ENCODE measurements at places on chromosomes 5 and 9.

DNA sequence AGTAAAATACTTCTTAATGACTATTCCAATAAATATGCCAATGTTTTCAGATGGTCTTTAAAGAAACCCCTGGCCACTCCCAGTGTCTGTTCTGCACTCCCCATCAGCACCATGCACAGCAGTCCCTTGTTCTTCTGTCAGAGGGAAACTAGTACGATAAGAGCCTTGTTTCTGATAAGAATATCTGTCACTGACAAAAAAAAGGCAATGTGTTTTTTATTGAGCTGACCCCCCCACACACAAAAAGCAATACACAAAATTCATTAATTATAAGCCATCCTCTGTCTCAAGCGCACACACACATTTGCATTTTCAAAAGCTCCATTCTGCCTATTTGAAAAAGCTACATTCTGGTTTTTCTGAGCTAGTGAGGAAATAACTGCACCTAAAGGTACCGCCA lies 119.1 kb downstream of the ENC1 start:
- H3K27ac ChIP-seq = no peak overlapping the region
- H3K4me1 ChIP-seq = peaks cover 3% of the 10 kb centered on the region
- H3K4me3 ChIP-seq = no peak overlapping the region
- DNase-seq = no peak
- H3K36me3 ChIP-seq = peaks cover 5% of the 10 kb centered on the region

GRCh38 chr9:81150016-81150625 lies 539.2 kb downstream of the TLE1 start:
- peaks cover 2% of the 10 kb centered on the region for H3K4me1 ChIP-seq
- no peak for DNase-seq
- no peaks in the 10 kb centered on the region for H3K27me3 ChIP-seq
- no peak overlapping the region for H3K27ac ChIP-seq

DNA sequence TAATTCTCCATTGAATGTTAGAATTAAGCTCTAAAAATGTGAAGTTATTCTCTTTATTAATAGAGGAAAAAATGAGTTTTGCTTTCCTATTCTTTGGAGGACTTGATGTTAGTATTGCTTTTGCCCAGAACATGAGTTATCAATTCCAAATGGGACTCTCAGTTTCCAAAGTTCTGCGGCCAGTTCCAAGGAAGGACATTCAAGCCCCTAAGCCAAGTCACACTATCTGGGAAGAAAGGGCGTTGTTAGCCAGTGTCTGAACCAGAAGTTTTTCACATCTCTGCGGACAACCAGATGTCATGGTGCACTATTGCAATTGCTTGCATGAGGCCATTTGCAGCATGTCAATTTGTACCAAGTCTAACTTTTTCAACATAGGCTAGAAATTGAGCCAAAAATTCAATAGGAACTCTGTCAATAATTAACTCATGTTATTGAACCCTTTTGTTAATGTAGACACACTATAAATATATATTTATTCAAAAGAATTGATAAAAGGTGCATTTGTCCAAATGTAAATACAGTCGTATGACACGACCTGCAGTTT lies 183.3 kb upstream of the PIK3R1 start:
- no peaks in the 10 kb centered on the region for H3K27me3 ChIP-seq
- H3K4me3 ChIP-seq = no peak overlapping the region
- DNase-seq = no peak
- no peaks in the 10 kb centered on the region for H3K36me3 ChIP-seq
- H3K4me1 ChIP-seq = peaks cover 5% of the 10 kb centered on the region

GRCh38 chr5:58459146-58460001 lies 512 bp downstream of the PLK2 start:
- H3K36me3 ChIP-seq = peaks cover 17% of the 10 kb centered on the region
- peaks cover 6% of the 10 kb centered on the region for H3K4me1 ChIP-seq
- peak overlapping the region; percentile 73 for H3K27ac ChIP-seq
- peak; percentile 61 for DNase-seq
- peak overlapping the region; percentile 99 for H3K4me3 ChIP-seq
- H3K27me3 ChIP-seq = no peaks in the 10 kb centered on the region

DNA sequence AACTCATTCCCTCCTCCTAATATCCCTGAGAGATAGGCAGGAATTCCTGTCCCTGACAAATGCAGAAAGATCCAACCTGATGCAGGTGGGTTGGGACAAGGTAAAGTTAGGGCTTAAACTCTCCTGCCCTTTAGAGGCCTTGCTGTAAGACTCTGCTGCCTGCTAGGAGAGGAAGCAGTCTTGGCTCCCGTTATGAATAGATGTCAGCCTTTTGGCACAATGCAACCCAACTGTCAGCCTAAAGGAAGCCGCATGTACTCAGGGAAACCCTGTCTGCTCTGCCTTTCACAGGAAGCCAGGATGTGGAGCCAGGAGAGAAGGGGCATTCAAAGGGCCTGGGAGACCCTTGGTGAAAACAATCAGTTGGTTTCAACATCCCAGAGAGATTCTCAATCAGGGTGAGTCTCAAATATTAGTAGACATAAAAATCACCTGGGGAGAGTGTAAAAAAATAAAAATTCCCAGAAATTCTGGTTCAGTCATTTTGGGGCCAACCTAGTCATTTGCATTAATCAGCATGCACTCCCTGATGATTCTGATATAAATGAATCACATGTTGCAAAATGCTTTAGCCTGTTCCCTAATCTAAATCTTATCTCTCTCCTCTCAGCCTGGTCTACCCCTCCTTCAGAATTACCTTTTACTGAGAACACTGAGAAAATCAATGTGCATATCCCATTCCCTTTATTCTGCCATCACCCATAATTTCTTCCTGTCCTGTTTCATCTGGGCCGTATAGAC lies 136.2 kb upstream of the TRIM32 start:
- H3K4me1 ChIP-seq = no peaks in the 10 kb centered on the region
- no peak for DNase-seq
- no peak overlapping the region for H3K4me3 ChIP-seq

GRCh38 chr5:2000591-2000990 lies 117.9 kb upstream of the IRX4 start:
- no peak overlapping the region for H3K4me3 ChIP-seq
